Hair follicle dermal papilla cell (primary cell): ENCODE measurements at places on chromosomes 1 and 21. TPM values are rescaled to one million over a fixed set of nuclear protein-coding genes. Genes with fewer than 3 reads are reported as not detected.

Gene ADARB1
- total RNA-seq: 20.2 and 28.1 TPM in 2 replicates

Gene TMEM82
- total RNA-seq: not detected in 2 replicates

Gene CELA3A
- total RNA-seq: not detected in 2 replicates

Gene ACTL8
- total RNA-seq: not detected in 2 replicates

Gene NBPF1
- 62.9 and 88.4 TPM in 2 replicates for total RNA-seq

Gene XPR1
- 17.7 and 25.6 TPM in 2 replicates for total RNA-seq

Gene DNAI4
- 11.0 and 12.5 TPM in 2 replicates for total RNA-seq

Gene SGIP1
- total RNA-seq: 50.0 and 57.8 TPM in 2 replicates

Gene CFHR1
- total RNA-seq: 0.16 TPM in 1 of 2 replicates, not detected in the other

Gene MCOLN3
- 0.24 and 0.97 TPM in 2 replicates for total RNA-seq

Gene SYCP1
- not detected in 2 replicates for total RNA-seq

Gene UBE2U
- not detected in 2 replicates for total RNA-seq

Gene TDRD5
- total RNA-seq: not detected in 2 replicates

Gene NTMT2
- total RNA-seq: not detected in 2 replicates

Gene ATP5PF
- 18.2 and 27.7 TPM in 2 replicates for total RNA-seq

Gene NMNAT2
- total RNA-seq: 1.9 and 3.3 TPM in 2 replicates

Gene TCHHL1
- total RNA-seq: not detected in 2 replicates

Gene CGN
- total RNA-seq: 0.12 TPM in 1 of 2 replicates, not detected in the other

Gene MYOC
- not detected in 2 replicates for total RNA-seq

Gene C1orf185
- total RNA-seq: not detected in 2 replicates

Gene TPTE
- not detected in 2 replicates for total RNA-seq

Gene IGSF3
- total RNA-seq: 7.7 and 8.0 TPM in 2 replicates

Gene COL11A1
- total RNA-seq: 168 and 264 TPM in 2 replicates

Gene ANGPTL3
- under 0.01 and 0.12 TPM in 2 replicates for total RNA-seq

Gene DNMT3L
- not detected in 2 replicates for total RNA-seq

Gene PIK3C2B
- 1.6 and 1.9 TPM in 2 replicates for total RNA-seq

Gene SLC19A1
- total RNA-seq: 3.6 and 4.7 TPM in 2 replicates

Gene PGLYRP4
- not detected in 2 replicates for total RNA-seq

Gene PLXNA2
- 5.8 and 9.5 TPM in 2 replicates for total RNA-seq

Gene CLCA1
- total RNA-seq: not detected in 2 replicates

Gene F13B
- not detected in 2 replicates for total RNA-seq

Gene TAS1R3
- total RNA-seq: 0.32 and 0.36 TPM in 2 replicates

Gene SYT6
- total RNA-seq: under 0.01 TPM in 1 of 2 replicates, not detected in the other

Gene CD1E
- total RNA-seq: not detected in 2 replicates

Gene UBL4B
- 2.3 and 7.5 TPM in 2 replicates for total RNA-seq

Gene MCOLN2
- not detected in 2 replicates for total RNA-seq

Gene TMEM269
- total RNA-seq: under 0.01 TPM in 1 of 2 replicates, not detected in the other

Gene EPHA2
- 18.2 and 18.5 TPM in 2 replicates for total RNA-seq

Gene OR2G6
- not detected in 2 replicates for total RNA-seq

Gene KDM1A
- total RNA-seq: 78.5 and 84.5 TPM in 2 replicates

Gene LAMC2
- 2.3 and 4.7 TPM in 2 replicates for total RNA-seq

Gene OR2T2
- not detected in 2 replicates for total RNA-seq

Gene UQCRH
- total RNA-seq: 154 and 192 TPM in 2 replicates

Gene JAM2
- 14.7 and 16.2 TPM in 2 replicates for total RNA-seq

Gene KIF2C
- total RNA-seq: 2.6 TPM in 2 replicates

Gene C1orf141
- not detected in 2 replicates for total RNA-seq

Gene RBP7
- total RNA-seq: not detected in 2 replicates

Gene ADORA3
- total RNA-seq: not detected in 2 replicates
